Esophagus muscularis mucosa (tissue), 4 donors: ENCODE measurements at places on chromosomes 7 and 10.
A peak's percentile ranks its signal among the peaks of the same experiment; 100 is the strongest.

- no peak for DNase-seq
Observed at GRCh38 chr7:140330128-140330527, 68.2 kb downstream of the SLC37A3 start.

GRCh38 chr7:24025765-24026164 is 258.2 kb upstream of the NPY start:
- DNase-seq = no peak

DNA sequence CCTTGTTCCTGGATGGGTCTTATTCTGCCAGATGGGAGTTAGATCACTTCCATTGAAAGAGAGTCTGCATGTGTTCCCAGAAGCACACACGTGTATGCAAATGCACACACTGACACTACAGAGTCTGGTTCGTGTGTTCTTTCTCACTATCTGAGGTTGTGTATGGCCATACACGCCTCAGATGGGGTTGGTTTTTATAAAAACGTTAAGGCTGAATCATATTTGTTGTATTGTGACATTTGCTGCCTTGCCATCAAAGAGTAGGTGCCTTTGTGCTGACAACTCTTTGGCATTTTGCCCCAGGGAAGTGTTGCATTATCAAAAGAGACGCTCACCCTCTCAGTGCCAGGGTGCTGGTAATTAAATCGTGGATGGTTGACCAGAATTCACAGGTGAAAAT is 37.7 kb upstream of the HDAC9 start:
- DNase-seq = no peak

DNA sequence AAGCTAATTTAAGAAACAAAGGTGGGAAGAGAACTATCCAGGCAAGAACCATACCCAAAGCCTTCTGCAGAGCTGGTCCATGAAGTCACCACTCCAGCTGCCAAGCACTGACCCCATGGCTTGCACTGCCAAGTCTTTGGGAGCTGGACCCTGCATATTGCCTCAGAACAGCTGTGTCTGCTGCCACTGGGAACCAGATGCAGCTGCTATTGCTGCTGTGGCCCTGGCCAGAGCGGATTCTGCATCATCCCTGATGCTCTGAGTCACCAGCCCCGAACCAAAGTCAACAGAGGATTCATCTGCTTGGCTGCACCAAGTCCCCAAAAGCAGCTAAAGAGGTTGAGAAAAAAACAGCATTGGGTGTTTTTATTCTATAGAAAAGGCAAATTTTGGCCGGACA is 39.2 kb upstream of the GSAP start:
- no peak for DNase-seq

DNA sequence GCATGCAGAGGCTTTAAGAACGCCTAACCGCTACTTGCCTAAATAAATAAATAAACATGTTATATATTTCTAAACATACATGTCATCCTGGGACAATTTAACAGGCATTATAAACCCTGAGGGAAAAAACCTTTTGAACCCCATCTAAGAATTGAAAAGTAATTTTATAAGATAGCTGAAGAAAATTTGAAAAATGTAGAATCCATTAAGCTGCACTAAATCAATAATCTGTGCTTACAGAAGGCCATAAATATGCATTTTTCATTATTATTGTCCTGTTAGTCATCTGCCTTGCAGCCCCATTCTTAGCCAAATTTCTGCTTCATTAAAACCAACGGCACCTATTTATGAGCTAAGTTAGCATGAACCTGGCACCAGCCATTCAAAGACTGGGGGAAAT is 24.2 kb downstream of the LYZL1 start:
- DNase-seq = no peak

- DNase-seq = peak; percentile 72
Observed at GRCh38 chr10:44422570-44423101, 37.7 kb upstream of the CXCL12 start.

GRCh38 chr7:99221866-99222265 is 14.0 kb upstream of the KPNA7 start:
- DNase-seq = no peak

GRCh38 chr7:159119851-159120539 is 24.7 kb downstream of the VIPR2 start:
- no peak for DNase-seq

DNA sequence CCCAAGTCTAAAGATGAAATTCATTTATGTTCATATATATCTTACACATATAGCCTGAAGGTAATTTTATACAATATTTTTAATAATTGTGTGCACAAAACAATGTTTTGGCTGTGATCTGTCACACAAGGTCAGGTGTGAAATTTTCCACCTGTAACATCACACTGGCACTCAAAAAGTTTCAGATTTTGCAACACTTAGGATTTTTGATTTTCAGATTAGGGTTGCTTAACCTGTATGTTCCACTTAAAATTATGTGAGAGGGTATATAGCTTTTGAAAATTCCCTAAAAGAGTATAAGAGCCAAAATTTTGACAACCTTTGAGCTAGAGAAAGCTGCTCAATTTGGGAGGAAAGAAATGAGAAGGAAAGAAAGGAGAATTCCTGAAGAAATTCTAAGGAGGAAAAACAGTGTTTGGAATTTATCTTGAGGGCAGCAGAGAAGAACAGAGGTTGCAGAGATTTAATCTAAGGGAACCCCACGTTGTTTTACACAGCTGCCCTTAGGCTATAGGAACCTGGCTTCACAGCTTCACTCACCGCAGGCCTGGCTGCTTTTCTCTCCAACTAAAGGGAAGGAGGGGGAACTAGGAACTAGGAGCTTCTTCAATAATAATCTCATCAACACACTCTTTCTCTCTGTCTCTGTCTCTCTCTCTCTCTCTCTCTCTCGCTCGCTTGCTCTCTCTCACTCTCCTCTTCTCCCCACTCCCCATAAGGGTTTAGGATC is 8.5 kb downstream of the VOPP1 start:
- DNase-seq = no peak

DNA sequence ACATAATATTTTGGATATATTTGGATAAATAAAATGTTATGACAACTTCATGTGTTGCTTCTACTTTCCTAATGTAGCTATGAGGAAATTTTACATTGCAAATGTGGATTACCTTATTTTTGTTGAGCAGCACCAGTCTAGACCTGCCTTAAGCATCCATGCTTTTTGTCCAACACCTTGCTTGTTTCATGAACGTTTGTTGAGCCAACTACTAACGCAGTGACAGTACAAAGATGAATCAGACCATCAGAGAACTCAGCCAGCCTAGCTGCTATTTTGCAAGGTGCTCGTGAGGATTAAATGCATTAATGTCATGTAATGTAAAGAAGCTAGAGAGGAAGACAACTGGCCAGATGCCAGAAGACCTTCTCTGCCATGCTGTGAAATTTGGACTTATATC is 1.1 kb upstream of the ZC3HAV1L start:
- no peak for DNase-seq

DNA sequence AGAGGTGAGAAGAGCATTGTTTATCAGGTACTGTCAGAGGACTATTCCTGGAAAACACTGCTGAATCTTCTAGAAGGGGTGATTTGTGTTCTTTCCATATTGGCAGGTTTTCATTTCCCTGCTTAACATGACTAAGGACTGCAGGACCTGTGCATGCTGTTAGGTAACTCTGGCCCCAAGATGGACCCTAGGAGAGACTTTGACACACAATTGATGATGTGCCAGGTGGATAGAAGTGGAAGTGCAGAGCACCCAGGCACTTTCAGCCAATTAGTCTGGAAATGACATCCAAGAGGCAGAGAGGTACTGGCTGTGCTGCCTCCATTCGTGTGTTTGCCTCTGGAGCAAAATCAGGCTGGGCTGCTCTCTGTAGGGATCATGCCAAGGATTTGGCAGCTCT is 496.3 kb upstream of the GALNT17 start:
- no peak for DNase-seq

DNA sequence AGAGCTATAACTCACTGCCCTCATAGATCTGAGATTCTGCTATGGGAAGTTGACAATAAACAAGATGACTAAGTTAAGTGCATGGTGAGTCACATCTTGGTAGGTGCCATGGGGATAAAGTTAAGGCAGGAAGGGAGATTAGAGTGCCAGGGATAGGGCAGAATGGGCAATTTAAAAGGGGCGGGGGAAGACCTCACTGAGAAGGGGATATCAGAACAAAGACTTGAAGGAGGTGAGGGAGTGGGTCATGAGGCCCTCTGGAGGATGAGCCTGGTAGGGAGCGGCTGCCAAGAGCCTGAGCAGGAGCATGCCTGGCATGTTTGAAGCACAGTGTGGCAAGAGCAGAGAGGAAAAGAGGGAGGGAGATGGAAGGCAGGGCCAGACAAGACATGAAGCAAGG is 34.8 kb upstream of the INMT start:
- DNase-seq = no peak

- DNase-seq = no peak
Observed at GRCh38 chr10:8298896-8299570, 244.5 kb downstream of the GATA3 start.

GRCh38 chr7:126487728-126488442 is 764.9 kb downstream of the GRM8 start:
- DNase-seq = no peak

- DNase-seq = no peak
Observed at GRCh38 chr7:30005464-30005863, 15.9 kb upstream of the SCRN1 start.

DNA sequence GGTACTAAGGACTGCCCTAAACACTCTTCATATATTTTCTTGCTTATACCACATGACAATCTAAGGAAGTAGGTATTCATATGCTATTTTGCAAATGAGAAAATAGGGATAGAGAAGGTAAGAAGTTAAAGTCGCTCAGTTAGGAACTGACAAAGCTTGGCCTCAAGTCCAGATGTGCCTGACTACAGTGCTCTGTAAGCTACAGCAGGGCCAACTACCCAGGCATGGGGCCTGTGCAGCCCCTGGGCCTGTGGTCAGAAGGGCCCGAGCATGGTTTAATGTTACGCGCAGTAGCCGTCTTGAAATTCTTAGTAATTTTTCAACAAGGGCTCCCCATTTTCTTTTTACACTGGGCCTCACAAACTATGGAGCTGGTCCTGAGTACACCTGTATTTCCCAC is 146.2 kb downstream of the GLI3 start:
- no peak for DNase-seq

DNA sequence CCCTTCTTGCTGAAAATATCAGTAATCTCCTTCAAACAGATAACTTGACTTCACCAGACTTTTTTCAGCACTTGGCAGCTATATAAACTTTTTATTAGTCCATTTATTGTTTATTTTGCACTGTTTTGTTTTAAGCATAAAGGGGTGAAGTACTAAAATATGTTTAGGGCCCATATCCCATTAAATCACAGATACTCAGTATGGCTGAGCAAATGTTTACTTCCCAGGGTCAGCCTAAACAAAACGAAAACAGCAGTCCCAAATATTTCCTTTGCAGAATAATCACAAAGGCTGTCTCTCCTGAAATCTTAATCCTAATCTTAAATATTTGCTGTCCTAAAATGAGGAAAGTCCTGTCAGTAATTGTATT is 649.6 kb downstream of the TNS3 start:
- no peak for DNase-seq

- DNase-seq = no peak
Observed at GRCh38 chr7:34011696-34012095, 106.4 kb downstream of the BMPER start.

DNA sequence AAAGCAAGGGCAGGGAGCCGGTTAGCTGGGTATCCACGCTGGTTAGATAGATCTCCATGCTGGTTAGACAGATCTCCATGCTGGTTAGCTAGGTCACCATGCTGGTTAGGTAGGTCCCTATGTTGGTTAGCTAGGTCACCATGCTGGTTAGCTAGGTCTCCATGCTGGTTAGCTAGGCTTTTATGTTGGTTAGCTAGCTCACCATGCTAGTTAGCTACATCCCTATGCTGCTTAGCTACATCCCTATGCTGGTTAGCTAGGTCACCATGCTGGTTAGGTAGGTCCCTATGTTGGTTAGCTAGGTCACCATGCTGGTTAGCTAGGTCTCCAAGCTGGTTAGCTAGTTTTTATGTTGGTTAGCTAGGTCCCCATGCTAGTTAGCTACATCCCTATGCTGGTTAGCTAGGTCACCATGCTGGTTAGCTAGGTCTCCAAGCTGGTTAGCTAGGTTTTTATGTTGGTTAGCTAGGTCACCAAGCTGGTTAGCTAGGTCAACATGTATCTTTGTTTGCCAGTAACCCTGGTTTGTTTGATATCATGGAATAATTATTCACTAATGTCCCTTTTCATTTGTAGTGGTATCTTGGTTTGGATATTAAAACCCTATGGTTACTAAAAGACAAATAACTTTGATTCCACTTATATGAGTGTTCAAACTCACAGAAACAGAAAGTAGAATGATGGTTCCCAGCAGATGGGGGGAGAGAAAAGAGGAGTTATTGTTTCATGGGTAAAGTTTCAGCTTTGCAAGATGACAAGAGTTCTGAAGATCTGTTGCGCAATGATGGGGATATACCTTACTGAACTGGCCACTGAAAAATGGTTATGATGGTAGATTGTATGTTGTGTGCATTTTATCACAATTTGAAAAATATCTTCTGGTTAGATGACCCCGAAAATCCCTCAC is 136.2 kb downstream of the PRPF18 start:
- no peak for DNase-seq

GRCh38 chr10:106440355-106440754 is 724.2 kb downstream of the SORCS1 start:
- DNase-seq = no peak

- no peak for DNase-seq
Observed at GRCh38 chr7:153193144-153193595, 433.6 kb downstream of the ACTR3B start.

- no peak for DNase-seq
Observed at GRCh38 chr7:96962221-96962885, 43.0 kb upstream of the DLX6 start.

DNA sequence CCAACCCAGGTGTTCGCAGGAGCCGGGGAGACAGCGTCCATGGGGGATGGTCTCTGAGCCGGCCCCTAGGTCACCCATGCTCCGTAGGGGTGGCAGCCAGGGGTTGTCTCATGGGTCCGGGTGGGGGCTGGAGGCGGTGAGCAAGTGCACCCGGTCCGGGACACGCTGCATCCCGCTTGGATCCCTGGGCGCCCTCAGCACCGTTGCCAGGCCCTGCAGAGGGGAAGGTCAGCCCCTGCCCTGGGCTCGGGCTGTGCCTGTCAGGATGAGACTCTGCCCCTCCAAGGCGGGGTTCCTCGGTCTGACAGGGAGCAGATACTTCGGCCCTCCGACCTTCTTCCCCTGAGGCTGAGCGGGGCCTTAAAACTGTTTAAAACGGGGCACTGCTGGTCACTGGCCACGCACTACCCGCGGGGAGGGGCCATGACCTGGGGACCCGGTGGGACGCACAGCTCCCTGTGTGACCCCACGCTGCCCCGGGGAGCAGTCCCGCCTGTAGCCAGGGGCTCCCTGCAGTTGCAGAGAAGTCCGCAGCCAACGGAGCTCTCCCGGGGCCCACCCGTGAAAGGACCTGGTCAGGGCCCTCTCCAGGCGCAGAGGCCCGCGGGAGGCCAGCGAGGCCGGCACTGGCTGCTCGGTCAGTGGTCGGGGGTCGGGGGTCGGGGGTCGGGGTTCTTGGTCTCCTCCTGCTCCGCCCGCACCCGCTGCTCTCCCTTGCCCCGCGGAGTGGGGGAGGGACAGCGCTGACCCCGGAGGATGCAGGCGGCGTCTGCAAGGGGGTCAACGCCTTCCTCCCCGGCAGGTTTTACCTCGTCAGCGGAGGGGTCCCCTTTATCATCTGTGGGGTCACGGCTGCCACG is 33.4 kb upstream of the KNDC1 start:
- DNase-seq = no peak

- DNase-seq = no peak
Observed at GRCh38 chr7:2711895-2712675, 24.1 kb downstream of the AMZ1 start.
